ENCODE measurements at places on chromosomes 11 and 22. TPM values are rescaled to one million over a fixed set of nuclear protein-coding genes. Genes with fewer than 3 reads are reported as not detected.

Gene IGSF9B
- total RNA-seq, result 2.9 TPM

DNA sequence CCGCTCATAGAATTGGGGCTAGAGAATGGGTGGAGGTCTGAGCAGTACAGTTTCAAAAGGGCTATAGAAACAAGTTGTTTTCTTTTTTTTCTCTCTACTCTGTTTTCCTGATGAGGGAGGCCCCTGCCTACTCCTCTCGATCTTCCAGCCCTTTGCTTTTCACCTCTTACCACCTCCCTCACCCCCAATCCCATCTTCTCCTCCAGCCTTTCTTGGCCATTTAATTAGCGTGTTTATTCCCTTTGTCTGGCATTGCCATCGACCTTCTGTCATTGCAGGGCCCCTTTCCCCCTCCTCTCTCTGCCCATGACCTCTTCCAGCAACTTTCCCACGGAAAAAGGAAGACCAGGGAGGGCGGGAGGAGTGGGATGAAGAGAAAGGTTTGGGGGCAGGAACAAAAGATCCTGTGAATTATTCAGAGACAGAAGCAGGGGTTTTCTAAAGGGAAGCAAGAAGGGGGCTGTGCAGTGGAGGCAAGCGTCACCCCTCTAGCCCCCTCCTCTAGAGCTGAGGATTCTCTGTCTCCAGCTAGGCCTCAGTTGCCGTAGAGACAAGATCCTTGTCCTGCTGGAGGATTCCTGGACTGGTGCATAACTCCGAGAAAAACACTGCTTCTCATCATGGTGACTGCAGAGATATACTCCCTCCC, 12.9 kb downstream of the DTX4 start:
- no peak for DNase-seq

- DNase-seq, result no peak
Measured at GRCh38 chr11:132024587-132025295, 654.3 kb downstream of the NTM start.

GRCh38 chr11:121206810-121207209, 85.8 kb upstream of the SC5D start:
- DNase-seq, result no peak

- no peak for DNase-seq
Measured at GRCh38 chr11:36383195-36383594, 87.1 kb downstream of the PRR5L start.
